Activated CD8-positive, alpha-beta memory T cell treated with anti-CD3 and anti-CD28 coated beads for 24 hours (primary cell): ENCODE measurements at places on chromosomes 5 and 9.

GRCh38 chr9:128920381-128921058, at the start of gene PHYHD1:
Gene PHYHD1, plus strand, starts transcription at chr9:128920982. Its CDS starts 1,342 bp downstream, at chr9:128922324.
- no peak for DNase-seq

DNA sequence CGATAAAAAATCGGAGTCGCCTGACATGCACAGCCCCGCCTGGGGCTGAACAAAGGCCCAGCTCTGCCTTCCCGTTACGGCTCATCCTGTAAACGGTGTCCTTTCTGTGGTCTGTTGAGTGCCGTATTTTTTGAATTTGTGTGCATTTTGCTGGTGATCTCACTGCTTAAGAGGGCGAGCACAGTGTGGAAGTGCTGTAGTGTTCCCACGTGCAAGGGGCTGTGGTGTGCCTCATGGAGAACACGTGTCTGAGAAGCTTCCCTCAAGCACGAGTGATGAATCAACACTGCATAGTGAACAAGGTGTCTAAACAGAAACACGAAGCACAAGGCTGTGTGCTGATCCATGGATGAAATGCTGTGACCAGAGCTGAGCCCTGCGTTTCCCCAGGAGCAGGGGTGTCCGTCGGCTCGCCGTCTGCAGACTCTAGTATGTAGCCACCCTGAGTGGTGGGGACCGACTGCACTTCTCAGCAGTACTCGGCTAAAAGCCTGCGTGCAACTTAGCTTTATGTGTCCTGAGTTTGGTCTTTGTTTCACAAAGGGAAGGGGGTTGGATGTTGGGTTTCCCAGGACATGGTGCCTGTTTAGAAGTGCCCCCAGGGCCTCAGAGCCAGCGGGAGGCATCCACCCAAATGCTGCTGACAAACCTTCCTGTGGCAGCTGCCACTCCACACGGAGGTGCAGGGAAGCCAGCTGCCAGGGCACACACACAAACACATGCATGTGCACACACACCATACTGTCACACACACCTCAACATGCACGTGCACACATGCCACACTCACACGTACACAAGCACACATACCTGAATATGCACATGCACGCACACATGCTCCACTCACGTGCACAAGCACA, 77.2 kb upstream of the IRX4 start:
- DNase-seq, result no peak

- DNase-seq, result no peak
These were observed 98.9 kb downstream of the MAN2A1 start for GRCh38 chr5:109788596-109788995.

GRCh38 chr5:179967489-179967888, 59.8 kb upstream of the TBC1D9B start:
- no peak for DNase-seq

DNA sequence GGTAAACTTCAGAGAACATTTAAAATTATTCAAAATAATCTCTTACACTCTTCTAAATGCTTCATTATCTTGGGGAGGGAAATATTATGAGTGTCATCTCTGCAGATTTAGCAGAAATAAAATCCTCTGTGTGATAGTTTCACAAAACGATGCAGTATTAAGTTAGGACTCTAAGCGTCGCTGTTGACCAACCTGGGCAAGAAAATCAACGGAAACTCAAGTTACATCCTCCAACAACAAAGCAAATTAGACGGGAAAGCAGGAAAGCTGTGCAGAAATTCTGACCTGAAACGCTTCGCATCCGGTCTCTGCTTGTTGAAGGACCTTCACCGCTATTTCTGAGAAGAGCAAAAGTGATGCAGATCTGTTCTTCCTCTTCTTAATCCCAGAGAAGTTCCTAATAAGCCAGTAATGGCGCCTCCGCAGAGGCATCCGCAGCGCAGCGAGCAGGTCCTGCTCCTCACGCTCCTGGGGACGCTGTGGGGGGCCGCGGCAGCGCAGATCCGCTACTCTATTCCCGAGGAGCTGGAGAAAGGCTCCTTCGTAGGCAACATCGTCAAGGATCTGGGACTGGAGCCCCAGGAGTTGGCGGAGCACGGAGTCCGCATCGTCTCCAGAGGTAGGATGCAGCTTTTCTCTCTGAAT, at the start of gene PCDHGA6:
Gene PCDHGA6, plus strand, starts transcription at position 219 of the 645 bp plus-strand sequence. Its CDS starts 193 bp downstream, at position 412.
- DNase-seq, result peak; percentile 40

- no peak for DNase-seq
These were observed 1849.5 kb upstream of the ACO1 start for GRCh38 chr9:30534896-30535295.

- no peak for DNase-seq
These were observed 56.6 kb downstream of the CHSY3 start for GRCh38 chr5:129960831-129961230.

DNA sequence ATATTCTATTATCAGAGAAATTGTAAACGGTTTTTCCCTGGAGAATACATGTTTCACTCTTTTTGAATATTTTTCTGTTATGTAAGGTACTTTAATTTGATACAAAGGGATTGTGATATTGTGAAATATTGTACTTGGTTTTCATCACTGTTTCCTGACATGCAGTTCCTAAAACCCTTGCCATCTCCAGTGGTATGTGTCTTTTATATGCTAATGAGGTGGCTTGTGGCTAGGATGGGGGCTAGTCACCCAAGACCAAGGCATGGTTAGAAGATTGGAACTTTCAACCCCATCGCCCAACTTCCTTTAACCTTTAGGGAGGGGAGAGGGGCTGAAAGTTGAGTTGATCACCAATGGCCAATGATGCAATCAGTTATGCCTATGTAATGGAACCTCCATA, 160.6 kb downstream of the TAF11L14 start:
- DNase-seq, result no peak

DNA sequence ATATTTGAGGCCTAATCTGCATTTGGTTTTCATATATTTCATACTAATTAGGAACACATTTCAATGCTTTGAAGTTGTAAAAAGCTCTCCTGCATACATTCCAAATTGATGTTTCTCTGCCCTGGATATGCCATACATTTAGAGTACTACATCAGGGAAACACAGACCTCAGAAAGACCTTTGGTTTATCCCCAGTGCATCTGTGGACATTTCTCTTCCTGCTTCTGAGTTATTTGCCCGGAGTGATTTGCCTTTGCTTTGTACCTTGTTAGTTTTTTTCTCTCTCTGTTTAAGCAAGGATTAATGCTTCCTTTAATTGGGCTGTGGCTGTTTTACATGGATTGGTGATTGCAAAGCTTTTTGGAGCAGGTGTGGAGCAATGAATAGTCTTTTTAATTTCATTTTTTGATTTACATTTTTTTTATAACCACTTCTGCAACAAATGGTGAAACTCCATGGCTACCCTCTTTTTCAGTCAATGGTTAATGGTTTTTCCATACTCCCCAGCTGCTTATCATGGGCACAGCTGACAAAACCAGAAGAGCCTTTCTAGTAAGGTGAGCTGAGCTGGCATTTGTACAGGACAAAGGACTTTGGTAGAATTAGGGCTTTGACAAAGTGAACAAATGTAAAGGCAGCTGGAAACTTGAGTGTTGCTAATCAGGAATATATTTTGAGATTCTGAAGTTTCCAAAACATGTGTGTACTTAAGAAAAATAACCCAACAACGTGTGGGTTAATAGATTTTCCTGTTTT, 54.2 kb downstream of the ZSWIM6 start:
- DNase-seq, result no peak

DNA sequence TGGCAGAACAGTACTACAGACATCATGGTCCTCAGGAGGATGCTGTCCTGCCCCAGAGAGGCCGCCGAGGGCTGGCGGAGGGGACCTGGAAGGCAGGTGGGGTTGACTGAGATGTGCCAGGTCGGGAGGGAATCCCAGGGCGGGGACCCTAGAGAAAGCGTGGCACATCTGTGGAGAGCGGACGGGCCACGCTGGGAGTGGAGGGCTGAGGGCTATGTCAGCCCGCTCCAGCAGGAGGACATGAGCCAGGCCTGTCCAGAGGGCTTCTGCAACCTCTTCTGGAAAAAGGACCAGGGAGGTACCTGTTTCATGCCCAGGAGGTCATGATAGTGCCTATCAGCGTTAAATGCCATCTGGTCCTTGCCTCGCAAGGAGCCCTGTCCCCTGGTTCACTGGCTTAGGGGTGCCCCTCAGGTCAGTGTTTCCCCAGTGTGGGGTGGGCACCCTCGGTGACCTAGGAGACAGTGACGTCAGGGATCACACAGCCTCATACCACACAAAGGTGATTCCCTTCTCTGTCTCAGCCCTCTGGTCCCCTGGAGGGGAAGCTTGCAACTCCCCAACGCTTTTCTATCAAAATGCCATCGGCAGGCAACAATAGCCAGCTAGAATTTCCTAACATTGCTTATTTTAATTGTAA, 103.6 kb upstream of the IER5L start:
- peak; percentile 46 for DNase-seq

DNA sequence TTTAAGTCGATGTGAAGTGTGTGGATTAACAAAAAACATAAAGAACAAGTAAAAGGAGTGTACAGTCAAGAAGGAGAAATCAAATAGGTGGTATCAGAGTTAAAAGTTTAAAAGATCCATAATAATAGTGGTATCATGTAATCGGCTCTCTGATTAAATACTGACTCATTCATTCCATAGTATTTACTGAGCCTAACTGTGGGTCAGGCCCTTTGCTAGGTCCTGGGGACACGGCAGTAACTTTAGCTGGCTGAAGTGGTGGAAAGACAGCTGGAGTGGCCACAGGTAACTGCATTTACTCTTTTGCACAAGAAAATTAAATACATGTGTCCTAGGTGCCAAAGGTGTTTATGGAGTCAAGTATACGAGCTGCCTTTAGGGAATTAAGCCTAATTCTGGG, 124.0 kb downstream of the GNAQ start:
- no peak for DNase-seq

- DNase-seq, result peak; percentile 51
These were observed 1.9 kb upstream of the LHX2 start for GRCh38 chr9:124009531-124010217.

DNA sequence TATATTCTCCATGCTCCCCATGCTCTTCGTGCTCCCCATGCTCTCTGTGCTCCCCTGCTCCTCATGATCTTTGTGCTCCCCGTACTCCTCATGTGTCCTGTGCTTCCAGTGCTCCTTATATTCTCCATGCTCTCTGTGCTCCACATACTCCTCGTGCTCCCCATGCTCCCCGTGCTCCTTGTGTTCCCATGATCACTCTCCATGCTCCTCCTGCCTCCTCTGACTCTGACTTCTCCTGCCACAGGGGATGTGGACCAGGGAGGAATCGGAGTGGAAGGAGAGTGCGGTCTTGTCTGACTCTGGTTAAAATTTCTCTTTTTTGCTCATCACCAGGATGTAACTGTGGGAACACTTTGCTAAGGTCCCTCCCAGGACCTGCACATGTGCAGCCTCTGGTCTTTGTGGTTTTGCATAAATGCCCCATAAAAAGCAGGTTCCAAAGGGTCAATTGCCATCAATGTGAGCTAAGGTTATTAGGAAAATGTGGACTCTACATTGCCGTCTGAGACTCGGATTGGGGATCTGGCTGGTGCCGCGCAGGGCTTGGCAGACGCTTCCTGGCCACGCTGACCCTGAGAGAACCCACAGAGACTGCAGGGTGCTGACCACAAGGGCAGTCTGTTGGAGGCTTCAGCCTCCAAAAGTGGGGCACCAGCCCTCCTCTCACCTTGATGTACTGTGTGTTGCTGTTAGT, 52.5 kb downstream of the TRIP13 start:
- peak; percentile 37 for DNase-seq

DNA sequence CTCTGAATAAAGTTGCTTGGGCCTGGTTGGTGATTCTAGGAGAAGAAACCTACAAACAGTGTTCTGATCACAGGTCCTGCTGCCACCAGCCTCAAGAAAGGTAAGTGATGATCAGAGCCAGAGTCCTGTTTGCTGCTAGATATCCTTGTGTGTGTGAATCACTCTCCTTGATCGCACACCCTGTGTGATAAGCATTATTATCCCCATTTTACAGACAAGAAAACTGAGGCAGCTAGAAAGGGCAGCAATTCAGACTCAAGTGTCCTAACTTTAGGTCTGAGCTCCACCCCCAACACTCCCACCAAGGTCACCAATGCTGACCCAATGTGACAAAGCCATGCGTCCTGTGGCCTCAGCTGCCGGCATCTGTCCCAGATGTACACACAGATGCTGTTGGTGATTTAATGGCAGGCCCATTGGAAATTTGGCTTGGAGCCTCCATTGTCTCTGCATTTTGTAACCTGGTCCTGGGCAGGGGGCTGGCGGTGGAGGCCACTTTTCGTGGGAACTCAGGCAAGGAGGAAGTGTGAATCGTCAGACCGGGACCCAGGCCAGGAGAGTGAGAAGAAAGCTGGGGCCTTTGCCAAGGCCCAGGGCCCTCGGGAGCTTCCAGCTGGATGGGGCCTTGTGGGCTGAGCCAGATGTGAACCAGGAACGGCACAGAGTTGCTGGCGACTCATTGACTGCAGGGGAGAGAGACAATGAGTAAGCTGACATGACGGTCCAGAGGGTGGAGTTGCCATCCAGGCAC, 29.8 kb upstream of the GGTA1 start:
- DNase-seq, result no peak

GRCh38 chr5:148141645-148142044, 26.7 kb upstream of the SPINK14 start:
- DNase-seq, result no peak

- DNase-seq, result no peak
These were observed 2.6 kb upstream of the EGFL7 start for GRCh38 chr9:136659861-136660784.

GRCh38 chr9:126844085-126844484, 16.4 kb upstream of the ZBTB34 start:
- DNase-seq, result no peak

DNA sequence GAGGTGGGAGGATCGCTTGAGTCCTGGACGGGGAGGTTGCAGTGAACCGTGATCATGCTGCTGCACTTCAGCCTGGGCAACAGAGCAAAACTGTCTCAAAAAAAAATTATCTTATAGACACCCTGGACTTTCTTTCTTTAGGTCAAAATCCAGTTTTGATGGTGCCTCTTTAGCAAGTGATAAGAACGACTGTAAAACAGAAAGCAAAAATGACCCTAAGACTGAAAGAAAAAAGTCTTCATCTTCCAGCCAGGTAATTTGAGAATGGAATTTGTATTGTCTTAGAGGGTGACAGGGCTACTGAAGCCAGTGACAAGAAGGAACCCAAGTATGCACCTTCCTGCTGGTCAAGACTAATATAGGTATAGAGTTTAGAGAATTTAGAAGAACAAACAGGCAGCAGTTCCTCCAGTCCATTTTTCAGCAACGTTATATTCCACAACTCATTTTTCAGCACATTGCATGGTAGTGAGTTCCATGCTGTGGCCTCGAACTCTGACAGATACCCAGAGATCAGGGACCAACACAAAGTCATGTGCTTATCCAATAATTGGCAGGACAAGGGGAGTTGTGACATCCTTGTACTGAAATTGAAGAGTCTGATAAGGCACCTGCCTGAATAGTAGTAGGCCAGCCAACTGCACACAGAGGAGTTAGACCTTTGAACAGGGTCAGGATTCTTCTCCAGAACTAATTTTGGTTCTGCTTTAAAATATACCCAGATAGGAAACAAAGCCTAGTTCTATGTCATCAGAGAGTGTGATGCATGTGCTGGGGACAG, 46.5 kb downstream of the GRAMD2B start:
- DNase-seq, result no peak

DNA sequence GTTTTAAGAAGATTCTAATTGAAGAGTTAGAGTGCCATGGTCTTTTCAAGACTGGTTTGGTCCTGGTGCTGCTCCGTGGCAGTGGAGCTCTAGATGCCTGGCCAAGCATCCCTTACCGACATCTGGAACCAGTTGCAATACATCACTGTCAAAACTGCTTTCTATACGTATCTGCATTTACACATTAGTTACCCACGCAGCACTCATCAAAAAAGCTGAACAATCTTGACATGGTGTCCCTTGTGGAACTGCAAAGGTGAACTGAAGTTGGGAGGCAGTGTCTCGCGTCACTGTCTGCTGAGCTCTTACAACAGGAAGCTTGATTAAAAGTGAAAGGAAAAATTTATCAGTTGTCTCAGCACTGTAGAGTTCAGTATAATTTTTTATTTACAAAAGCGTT, 82.6 kb downstream of the PBX3 start:
- peak; percentile 65 for DNase-seq

- DNase-seq, result no peak
These were observed 75.6 kb downstream of the USP20 start for GRCh38 chr9:129910628-129911567.
